ENCODE measurements at places on chromosomes 1 and 21. TPM values are rescaled to one million over a fixed set of nuclear protein-coding genes. Genes with fewer than 3 reads are reported as not detected.

DNA sequence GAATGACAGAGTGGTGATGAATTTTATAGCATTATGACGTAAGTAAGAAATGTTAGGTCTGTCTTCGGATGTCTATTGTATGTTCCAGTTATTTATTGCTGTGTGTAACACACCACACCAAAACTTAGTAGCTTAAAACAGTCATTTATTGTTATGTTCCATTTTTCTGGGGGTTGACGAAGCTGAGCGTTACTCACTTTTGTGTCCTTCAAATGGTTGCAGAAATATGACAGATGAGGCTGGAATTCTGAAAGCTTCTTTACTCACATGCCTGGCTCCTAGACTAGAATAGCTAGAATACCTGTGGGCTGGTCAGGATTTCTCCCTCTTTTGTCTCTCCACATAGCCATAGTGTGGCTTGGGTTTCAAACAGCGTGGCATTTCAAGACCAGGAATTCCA is 62.1 kb upstream of the S1PR1 start:
- no peak for DNase-seq

- DNase-seq = no peak
Measured at GRCh38 chr1:182122256-182122912, 60.9 kb upstream of the ZNF648 start.

DNA sequence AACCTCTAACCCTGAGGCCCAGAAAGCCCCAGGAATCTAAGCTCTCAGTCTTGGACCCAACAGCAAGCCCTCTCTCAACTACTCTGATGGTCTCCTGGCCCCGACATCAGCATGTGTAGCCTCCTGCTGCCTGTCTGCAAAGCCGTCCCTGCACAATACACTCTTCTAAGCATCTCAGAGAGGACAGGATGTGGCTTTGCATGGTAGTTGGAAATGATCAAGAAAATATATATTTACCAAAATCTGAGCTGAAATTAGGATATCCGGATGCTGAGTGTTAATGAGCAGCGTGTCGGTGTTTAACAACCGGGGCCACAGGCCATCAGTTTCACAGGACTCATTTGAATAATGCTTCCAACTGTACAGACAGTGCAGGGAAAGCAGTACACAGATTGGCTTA is 59.1 kb upstream of the SIM2 start:
- DNase-seq = peak; percentile 22

Gene NUDT4B
- total RNA-seq = 0.74 TPM

Gene S100A6
- total RNA-seq = 1,184 TPM

DNA sequence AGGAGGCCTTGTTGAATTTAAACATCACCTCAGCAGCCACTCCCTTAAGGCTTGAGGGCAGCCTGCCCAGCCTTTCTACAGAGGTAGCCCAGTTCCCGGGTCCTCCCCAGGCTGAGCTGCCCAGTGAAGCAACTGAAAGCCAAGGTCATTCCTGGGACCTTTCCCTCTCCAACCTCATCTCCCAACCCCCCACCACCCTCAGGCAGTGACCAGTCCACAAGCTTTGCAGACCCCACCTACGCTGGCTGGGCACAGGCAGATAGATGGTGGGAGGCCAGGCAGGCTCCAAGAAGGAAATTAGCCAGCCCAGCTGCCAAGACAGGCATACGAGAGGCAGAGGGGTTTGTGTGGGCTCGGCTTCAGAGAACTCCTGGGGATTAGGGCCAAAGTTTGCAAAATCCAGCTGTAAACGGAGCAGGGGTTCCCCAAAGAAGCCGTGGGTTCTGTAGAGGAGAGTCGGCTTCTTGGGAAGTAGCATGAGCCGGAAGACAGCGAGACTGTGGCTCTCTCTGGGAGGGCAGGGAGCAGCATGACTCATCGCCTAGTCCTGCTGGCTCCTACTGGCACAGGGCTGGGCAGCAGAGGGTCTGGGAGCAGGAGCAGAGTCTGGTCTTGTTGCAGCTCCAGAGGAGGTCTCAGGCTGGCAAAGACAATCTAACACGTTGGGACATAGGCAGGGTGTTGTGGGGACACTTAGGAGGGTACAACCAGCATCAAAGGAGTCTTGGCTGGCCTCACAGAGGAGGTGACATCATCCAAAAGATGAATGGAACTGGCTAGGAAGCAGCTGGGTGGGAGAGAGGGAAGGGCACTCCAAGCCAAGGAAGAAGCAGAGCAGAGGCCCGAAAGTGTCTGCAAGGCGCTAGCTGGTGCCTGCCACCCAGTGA is 2.8 kb upstream of the ZC3H12A start:
- peak; percentile 91 for DNase-seq

- DNase-seq = no peak
Measured at GRCh38 chr1:92075311-92075710, at the start of gene SETSIP. Gene SETSIP, minus strand, starts transcription at chr1:92075411. Its CDS starts 0 bp downstream, at chr1:92075411.

DNA sequence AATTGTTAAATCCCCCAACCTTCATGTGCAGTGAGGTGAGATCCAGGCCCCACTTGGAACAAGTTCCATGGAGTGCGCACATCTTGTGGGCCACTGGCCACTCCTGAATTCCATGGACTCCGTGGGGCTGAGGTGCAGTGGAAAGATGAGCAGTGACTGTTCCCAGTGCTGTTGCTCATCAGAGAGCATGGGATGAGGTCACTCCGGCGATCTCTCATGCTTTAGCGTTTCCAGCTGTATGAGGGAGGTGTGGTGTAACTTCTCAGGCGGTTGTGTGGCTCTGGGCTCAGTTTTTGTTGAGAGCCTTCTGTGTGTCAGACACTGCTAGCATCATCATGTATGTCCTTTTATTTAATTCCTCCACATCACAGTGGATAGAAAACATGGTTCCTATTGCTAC is 96.2 kb downstream of the GALNT2 start:
- peak; percentile 60 for DNase-seq

DNA sequence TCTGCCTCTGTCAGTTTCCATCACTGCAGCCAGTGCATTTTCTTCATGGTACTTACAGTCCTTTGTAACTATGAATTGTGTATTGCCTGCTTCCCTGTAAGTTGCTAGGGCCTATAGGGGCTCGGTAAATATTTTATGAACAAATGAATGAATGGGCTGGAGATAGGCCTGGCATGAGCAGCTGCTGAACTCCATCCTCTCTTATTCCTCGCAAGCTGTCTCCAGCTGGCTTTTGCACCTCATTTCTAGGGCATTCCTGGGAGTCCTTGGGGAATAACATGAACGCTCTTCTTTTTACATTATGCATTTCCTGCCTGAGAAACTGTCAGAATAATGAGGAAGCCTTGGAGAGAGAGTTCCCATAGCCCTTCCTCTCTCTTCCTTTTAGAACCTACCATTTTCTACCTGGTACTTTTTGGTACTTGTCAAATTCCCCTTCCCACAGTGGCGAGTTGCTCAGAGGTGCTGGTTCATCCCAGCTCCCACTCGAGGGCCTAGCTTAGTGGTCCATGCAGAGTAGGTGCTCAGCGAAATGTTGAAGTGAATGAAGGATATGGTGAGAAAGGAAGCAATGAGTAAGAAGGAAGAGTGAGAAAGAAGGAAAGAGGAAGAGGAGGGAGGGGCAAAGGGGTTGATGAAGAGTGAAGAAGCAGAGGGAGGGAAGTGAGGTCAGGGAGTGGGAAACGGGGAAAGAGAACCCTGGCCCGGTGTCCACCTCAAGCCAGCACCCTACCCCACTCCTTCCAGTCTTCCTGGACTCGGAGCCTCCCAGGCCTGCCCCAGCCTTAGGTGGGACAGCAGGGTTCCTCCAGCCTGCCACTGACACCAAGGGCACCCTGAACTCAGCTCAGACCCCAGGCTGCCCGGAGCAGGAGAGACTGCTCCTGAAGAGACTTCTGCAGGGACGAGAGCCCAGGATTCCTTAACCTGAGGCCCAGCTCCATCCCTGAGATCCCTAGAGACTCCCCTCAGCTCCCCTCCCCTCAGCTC is 29.6 kb downstream of the KCNC4 start:
- DNase-seq = no peak

DNA sequence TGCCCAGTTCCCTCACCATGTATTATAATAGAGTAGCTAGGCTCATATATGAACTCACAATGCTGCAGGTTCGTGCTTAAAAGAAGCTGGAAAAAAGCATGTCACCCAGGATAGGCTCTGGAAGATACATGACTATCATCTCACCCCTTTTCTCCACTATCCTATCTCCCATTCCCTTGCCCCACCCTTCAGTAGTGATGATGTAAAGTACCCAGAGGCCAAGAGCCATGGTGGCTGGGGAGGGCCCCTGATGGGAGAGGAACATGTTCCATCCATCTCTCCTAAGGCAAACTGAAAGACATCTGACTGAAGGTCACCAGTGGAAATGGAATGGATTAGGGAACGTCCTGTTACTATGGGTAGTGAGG is 20.3 kb upstream of the RBBP5 start:
- no peak for DNase-seq

Gene AGPAT3
- 79.2 TPM for total RNA-seq

GRCh38 chr1:21292984-21293536 is 2.8 kb upstream of the ECE1 start:
- DNase-seq = no peak

DNA sequence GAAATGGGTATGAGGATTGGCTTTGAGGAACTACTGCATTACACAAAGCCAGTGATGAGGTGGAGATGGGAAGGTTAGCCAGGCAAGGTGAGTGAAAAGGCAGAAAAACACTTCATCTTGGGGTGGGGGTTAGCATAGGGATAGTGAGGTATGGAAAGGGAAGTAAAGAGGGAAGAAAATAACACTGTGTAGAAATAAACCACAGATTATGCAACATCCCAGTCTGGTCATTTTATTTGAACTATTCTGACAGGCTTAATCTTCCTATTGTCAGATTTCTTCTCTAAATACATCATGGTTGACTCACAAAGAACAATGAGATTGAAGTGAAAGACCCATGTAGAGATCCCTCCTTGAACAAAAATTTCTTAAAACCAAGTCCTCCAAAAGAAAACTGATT is 640.2 kb downstream of the PTPRC start:
- no peak for DNase-seq

- DNase-seq = no peak
Measured at GRCh38 chr1:117363571-117364048, 3.6 kb upstream of the MAN1A2 start.

DNA sequence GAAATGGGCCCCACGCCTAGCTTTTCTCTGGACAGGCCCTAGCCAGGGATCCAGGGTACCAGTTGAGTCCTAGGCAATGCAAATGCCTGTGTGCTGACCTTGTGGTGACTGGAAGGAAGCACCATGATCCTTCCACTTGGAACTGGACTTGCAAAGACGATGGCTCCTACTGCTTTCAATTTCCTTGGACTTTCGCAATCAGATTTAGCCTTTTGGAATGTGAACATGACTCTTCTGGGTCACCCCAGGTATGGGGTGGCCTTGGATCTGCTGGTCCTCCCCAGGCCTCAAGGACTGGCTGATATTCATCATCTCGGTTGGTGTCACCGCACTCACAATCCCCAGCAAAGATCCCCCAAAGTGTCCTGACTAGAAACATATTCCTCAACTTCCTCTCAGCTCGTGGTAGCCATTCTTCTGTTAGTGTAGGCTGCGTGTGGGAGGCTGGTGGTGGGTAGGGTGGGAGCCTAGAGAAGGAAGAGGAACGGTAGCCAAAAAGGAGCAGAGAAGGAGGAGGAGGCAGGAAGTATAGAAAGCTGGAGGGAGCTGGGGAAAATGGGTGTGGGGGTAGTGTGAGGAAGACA is 130.5 kb downstream of the PPIAL4G start:
- DNase-seq = no peak

DNA sequence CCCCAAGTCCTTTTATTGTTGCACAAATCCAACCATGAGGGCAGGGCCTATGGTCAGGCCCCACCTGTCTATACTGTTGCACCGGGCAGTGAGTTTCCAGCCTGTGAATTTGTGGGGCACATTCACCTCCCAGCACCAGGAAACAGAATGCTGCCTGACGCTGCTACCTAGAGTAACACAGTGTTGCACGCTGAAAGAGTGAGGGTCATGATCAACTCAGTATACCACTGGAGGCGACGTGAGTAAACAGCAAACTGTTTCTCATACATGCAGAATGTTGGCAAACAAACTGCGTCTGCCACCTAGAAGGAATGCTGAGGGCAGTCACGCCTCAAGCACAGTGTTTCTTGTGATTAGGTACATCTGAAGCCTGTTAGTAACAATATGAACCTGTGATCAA is 13.4 kb upstream of the LRRC47 start:
- no peak for DNase-seq

Gene TRPM2
- total RNA-seq = 12.0 TPM

Gene TMED5
- 109 TPM for total RNA-seq

DNA sequence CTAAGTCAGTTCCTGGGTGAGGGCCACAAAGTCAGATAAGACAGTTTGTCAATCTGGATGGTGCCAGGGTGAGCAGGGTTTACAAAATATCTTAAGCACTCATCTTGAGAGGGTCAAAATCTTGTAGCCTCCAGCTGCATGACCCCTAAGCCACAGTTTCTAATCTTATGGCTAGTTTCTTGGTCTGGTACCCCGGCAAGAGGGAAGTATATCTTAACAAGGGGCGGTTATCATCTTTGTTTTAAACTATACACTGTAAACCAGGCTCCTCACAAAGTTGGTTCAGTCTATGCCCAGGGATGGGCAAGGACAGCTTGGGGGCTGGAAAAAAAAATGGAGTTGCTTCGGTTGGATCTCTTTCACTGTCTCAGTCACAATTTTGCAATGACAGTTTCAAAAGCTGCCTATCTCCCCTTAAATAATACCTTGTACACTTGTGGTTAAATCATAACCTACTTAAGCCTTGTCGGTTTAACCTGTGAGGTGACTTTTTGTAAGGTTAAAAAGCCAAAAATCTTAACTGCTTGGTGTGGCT is 7.8 kb upstream of the CD46 start:
- no peak for DNase-seq

DNA sequence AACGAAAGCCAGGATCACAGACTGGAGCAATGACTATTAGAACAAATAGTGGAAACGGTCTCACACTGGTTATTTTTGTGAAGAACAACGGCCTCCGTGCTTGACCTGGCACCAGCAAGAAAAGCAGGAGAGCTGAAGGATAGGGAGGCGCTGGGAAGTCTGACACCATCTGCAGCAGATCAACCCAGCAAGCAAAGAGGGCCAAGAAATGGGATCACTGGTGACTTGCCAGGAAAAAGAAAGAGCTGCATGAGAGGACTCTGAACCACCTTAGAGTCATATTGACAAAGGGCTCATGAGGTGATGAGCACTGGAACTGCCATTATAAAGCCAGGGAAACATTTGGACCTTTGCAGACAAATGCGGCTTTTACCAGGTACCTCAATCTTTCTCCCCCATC is 25.0 kb downstream of the MTOR start:
- DNase-seq = no peak

Gene TTC22
- not detected for total RNA-seq

DNA sequence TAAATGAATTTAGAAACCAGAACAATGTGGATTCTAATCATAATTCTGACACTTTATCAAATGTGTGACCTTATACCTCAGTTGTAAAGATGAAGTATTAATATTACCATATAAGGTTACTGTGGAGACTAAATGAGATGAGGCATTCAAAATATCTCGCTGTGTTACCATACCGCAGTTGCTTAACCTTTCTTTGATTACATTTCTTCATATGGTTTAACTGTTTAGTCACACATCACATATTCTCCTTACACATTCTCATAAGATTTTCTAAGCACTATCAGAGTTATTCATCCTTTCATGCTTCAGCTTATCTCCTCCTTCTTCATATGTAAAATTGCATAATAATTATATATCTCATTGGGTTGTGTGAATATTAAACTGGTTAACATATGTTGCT is 88.9 kb downstream of the LRRC53 start:
- no peak for DNase-seq

Gene RSPO1
- total RNA-seq = 3.1 TPM

Gene GNAT2
- not detected for total RNA-seq

Gene SLC44A3
- total RNA-seq = 3.5 TPM

Data from mesenteric fat pad (tissue), 1 donor.